ENCODE measurements at places on chromosomes 3 and 15.

DNA sequence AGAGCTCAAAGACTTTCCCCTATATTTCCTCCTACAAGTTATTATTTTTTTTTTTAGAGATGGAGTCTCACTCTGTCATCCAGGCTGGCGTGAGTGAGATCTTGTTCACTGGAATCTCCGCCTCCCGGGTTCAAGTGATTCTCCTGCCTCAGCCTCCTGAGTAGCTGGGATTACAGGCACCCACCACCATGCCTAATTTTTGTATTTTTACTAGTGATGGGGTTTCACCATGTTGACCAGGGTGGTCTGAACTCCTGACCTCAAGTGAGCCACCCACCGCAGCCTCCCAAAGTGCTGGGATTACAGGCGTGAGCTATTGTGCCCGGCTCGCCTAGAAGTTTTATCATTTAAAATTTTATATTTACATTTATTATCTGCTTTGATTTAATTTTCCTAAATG is 5.9 kb downstream of the AKAP13 start:
- DNase-seq, result no peak

DNA sequence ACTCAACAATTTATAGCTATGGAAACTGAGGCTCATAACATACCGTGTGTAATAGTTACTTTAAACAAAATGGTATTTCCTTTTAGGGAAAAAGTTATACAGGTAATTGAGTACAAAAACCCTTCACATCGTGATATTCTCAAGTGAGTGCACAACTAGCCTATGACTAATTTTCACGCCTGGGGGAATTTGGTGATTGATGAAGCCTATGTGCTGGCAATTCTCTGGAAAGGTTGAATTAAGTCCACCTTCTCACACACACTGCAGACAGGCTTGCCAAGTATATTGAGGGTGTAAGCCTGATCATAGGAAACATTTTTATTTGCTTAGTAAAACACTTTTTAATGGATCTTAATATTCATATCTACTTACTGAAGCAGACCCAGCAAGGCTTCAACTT is 41.3 kb upstream of the ROBO2 start:
- no peak for DNase-seq

DNA sequence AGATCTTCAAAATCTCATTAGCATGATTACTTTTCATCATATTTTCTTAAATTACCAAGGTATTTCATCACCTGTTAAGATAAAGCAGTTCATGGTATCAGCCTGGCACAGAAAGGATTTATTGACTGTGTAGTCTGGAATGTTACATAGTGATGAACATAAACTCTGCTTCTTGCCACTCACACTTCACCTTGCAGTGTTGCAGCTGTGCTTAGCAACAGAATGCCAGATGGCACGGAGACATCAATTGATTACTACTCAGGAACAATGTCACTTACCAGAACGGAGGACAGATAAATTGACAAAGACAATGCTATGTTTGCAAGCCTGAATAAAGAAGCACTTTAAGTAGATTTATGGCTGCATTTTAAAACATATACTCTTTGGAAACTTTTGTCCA is 15.0 kb upstream of the BCHE start:
- no peak for DNase-seq

DNA sequence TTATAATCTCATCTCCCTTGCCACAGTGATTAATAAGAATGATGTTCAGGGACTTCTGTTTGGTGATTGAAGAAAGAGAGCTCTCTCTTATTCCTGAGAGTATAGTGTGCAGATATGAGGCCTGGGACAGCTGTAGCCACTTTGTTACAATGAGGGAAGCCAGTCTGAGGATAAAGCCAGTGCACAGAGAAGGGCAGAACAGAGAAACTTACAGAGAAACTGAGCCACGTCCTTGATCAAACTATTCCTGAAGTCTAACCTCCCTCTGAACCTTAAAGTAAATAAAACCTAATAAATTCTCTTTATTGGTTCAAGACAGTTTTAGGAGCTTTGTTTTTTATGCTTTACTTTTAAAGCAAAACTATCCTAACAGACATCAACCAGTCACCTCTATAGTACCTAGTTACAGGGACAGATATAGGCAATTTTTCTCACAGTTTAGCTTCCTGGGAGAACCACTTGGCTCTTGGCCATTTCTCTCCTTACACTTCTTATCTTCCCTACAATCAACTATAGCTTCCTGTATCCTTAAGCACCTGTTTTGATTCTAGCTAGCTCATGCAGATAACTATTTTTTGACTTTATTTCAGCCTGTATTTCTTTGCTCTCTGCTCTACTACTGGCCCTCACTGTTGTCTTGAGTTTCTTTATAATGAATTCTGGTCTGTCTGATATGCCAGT is 284.4 kb downstream of the SHQ1 start:
- DNase-seq, result no peak

GRCh38 chr3:148332509-148332908 is 365.2 kb upstream of the AGTR1 start:
- DNase-seq, result no peak

DNA sequence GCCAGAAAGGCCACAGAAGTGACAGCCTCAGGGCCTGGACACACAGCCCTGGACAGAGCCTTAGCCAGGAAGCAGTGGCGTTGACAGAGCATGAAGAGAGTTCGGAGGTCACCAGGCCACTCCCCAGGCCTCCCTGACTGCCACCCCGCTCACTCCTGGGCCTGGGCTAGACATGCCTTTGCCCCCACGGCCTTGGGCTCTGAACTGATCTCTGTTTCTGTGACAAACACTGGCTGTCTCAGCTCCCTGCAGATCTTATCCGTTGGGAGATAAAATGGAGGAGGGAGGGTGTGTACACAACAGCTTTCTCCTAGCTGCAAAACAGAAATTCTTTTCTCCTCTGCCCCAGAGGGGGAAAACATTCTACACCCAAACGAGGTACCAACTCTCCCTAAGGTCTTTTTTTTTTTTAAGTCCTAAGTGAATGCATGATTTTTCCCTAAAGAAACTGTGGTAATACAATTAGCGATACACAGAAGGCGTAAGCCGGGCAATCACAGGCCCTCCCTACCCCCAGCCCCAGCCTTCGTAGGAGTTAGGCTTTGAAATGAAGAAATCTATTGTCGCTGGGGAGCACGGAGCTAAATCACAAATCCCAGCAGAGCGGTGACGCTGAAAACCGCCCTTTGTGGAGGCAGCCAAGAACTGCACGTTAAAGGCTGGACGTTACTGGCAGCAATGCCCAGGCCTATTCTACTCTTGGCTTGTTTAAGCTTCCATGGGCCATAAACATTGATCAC is 45.0 kb downstream of the SRGAP3 start:
- DNase-seq, result no peak

- DNase-seq, result no peak
Measured at GRCh38 chr3:172262991-172263608, 185.2 kb downstream of the GHSR start.

GRCh38 chr3:126679831-126680666 is 24.0 kb upstream of the CHCHD6 start:
- no peak for DNase-seq

DNA sequence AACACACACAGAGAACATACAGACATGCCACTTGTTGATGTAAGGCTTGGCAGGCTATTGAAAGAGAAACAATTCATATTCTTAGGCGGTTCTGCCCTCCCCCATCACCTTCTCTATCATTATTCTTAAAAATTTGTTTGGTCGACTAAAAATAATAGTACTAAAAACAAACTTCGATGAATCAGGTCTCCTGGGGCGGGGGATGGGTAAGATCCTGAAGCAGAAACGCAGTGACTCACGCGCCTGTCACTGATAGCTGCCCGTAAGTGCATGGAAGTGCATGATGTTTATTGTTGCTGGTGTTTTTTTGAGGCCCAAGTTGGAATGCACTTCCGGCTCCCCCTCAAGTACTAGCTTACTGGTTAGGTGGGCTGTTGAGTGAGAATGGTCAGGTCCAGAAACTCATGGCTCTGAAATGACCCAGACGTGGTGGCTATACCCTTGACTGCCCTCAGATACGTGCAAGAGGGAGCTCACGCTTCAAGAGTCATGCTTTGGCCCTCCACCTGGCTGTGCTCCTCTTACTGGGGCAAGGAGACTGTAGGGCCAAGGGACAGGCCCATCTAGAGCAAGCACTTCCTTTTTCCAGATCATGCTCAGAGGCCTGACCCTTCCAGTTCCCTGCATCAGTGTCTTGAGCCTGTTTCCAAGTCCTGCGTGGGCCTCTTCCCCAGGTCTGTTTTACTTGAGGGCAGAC is 10.9 kb downstream of the SMAD3 start:
- DNase-seq, result no peak

DNA sequence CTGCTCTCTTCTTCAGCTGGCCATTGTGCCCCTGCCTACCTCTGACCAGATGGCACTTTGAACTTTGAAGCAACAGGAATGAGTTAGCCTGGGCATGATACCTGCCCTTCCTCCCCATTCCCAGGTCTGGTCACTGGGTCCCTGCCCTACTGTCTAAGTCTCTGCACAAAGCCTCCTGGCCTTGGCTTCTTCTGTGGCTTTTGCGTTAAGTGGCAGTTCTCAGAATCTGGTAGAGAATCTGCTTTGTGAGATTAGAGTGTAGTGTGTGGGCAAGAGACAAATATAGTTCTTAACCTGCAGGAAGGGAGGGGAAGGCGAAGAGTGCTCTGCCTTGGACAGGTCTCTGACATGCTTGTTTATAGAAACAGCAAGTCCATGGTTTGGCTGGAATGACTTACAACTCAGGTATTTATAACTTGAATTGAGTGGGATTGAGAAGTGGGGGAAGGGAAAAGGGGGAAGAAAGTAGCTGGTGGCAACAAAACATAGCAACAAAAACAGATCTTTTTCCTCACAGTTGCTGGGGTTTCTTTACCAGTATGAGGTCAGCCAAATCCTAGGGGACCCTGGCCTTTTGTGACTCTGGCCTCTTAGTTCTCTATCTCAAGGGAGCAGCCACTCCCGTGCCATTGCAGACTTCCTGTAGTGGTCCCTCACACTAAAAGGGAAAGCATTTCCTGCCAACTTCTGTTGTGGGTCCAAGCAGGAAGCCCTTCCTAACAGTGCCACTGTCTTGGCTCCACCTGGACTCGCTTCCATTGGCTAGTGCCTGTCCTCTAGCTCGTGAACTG is 16.7 kb downstream of the MAPKBP1 start:
- peak; percentile 66 for DNase-seq

DNA sequence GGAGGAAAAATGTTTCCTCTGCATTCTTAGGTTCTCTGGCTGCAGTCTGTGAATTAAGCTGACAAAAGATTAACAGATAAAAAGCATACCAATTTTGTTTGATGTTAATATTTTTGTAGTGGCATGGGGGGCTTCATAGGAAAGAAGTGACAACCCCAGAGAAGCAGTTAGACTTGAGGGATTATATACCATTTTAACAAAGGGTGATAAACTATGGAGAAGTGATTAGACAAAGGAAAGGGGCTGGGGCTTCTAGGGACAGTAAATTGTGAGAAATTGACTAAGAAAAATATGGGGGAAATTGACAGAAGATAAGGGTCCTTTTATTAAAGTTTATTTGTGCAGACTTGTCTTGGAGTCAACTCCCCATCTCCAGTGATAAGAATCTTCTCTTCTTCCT is 55.7 kb upstream of the NR2E3 start:
- no peak for DNase-seq

DNA sequence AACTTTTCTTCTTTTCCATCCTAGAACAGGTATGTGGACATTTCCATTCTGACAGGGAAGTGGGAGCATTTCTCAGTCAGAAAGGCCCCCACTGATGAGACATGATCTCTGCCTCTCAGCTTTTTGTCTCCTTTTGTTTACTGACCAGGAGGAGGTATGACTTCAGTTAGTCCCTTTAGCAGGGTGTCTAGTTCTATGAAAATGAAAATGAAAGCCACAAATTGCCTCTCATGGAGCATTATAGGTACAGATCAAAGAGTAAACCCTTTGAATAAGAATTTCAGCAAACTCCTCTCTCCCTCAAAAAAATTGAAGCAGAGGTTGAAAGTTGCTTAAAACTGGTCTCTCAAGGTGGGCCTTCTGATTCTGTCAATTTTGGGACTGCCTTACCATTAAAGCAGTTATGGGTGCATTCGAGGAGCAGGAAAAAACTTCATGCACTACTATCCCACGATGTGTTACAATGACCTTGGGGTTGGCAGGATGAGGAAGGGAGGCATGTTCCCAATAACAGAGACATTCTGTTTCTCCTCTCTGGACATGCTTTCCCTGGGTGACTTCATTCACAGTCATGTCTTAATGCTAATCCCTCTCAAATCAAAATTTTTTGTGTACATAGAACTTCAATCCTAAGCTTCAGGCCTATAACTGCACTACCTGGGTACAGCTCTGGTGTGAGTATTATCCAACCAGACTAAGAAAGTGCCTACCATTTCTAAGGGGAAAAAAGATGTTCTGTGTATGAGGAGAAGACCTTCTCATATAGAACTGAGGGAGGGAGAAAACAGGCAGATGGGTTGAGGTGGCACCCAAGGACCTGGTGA is 50.6 kb upstream of the TBC1D23 start:
- no peak for DNase-seq
